SK-N-SH (cell line): ENCODE measurements at places on chromosomes 7 and 10.

DNA sequence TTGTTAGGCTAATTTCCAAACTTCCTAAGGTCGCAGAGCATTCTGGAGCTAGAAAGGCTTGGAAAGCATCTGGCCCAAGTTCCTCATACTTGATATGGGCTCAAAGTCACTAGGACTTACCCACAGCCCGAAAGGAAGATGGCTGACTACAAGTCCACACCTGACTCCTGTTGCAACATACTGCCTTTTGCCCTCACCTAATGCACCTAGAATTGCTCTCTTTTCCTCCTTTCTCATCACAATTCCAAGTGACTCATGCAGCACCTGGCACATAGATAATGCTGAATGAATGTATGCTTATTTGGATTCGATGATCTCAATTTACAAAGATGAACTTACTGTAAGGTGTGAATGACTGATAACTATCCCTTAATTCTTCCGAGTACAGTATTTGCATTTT lies 131.5 kb downstream of the SORBS1 start:
- H3K27me3 ChIP-seq, result no peaks in the 10 kb centered on the region
- DNase-seq, result no peak
- H3K4me3 ChIP-seq, result no peak overlapping the region
- H3K36me3 ChIP-seq, result no peaks in the 10 kb centered on the region
- no peaks in the 10 kb centered on the region for H3K4me1 ChIP-seq
- no peak overlapping the region for H3K27ac ChIP-seq

DNA sequence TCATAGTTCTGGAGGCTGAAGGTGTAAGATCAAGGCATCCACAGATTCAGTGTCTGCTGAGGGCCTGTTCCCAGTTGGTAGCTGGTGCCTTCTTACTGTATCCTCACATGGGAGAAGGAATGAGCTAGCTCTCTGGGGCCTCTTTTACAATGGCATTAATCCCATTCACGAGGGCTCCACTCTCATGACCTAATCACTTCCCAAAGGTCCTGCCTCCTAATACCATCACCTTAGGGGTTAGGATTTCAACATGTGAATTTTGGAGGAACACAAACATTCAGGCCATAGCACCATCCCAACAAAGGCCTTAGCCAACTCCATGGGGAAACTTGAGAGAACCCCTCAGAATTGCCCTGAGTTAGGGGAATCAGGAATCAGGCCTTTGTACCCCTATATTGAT lies 66.1 kb upstream of the CREB5 start:
- H3K4me3 ChIP-seq, result no peak overlapping the region
- no peak for DNase-seq

GRCh38 chr7:80139236-80139635 lies 4.6 kb downstream of the GNAI1 start:
- peak overlapping the region; percentile 7; the same call in 1 of the 2 replicates for H3K4me3 ChIP-seq
- DNase-seq, result no peak
- H3K27ac ChIP-seq, result peak overlapping the region; percentile 17; the same call in 1 of the 2 replicates
- no peaks in the 10 kb centered on the region for H3K27me3 ChIP-seq
- peaks cover 20% of the 10 kb centered on the region for H3K4me1 ChIP-seq
- H3K36me3 ChIP-seq, result no peaks in the 10 kb centered on the region

GRCh38 chr7:2084781-2085505 lies 147.8 kb downstream of the MAD1L1 start:
- H3K27ac ChIP-seq, result no peak overlapping the region
- H3K27me3 ChIP-seq, result no peaks in the 10 kb centered on the region
- peaks cover 6% of the 10 kb centered on the region; the same call in 1 of the 2 replicates for H3K36me3 ChIP-seq
- H3K4me3 ChIP-seq, result no peak overlapping the region

DNA sequence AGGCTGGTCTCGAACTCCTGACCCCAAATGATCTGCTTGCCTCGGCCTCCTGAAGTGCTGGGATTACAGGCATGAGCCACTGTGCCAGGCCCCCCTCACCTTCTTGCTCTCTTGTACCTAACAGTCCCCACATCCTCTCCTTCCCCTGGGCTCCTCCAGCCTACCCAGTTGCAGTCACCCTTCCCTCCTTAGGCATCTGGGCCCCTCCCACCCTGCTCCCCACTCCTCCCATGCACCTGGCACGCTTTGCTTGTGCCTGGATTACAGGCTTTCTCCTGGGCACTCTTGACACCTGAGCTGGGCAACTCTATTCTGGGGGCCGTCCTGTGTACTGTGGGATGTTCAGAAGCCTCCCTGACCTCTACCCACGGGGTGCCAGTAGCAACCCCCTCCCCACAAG lies 3.0 kb downstream of the CLDN15 start:
- no peak overlapping the region for H3K27ac ChIP-seq
- DNase-seq, result peak; percentile 41
- no peaks in the 10 kb centered on the region for H3K4me1 ChIP-seq
- peaks cover 36% of the 10 kb centered on the region; the same call in 1 of the 2 replicates for H3K36me3 ChIP-seq
- no peaks in the 10 kb centered on the region for H3K27me3 ChIP-seq

DNA sequence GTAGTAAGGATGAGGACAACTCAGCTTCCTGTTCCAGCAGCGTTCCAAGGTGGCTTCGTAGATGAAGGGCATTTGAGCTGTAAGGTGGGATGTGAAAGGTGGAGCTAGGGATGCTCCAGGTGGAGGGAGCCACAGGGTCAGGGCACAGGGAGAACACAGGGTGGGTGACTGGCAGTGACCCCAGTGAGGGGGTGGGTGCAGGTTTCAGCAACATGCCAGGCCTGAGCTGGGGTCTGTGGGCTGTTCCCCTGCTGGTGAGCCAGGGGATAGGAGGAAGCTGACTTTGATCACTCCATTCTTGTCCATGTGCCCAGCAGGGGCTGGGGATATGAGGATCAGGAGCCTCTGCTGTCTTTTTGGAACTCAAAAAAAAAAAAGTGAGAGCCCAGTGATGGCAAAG lies 33.2 kb downstream of the CDH23 start:
- H3K27ac ChIP-seq, result no peak overlapping the region
- no peak overlapping the region for H3K4me3 ChIP-seq
- H3K36me3 ChIP-seq, result no peaks in the 10 kb centered on the region

DNA sequence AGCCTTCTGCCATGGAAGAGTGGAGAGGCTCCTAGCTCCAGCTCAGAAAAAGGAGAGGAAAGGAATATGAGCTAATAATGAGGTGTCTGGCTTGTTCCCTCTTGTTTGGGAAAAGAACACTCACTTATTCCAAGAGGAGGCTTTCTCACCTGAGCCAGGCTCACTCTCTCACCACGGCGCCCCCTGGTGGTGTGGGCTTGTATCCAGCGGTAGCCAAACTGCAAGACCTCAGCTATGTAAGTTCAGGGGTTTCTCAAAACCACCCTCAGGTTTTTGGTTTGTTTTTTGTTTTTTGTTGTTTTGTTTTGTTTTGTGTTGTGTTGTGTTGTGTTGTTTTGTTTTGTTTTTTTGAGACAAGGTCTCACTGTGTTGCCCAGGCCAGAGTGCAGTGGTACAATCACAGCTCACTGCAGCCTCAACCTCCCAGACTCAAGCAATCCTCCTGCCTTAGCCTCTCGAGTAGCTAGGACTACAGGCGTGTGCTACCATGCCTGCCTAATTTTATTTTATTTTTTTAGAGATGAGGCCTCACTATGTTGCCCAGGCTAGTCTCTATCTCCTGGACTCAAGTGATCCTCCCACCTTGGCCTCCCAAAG lies 124.0 kb downstream of the TMEM130 start:
- no peaks in the 10 kb centered on the region for H3K36me3 ChIP-seq
- H3K27ac ChIP-seq, result no peak overlapping the region
- no peak overlapping the region for H3K4me3 ChIP-seq
- peak; percentile 79 for DNase-seq
- H3K4me1 ChIP-seq, result no peaks in the 10 kb centered on the region
- H3K27me3 ChIP-seq, result no peaks in the 10 kb centered on the region

- no peak overlapping the region for H3K4me3 ChIP-seq
- peaks cover 23% of the 10 kb centered on the region for H3K36me3 ChIP-seq
- no peaks in the 10 kb centered on the region for H3K27me3 ChIP-seq
- H3K27ac ChIP-seq, result peak overlapping the region; percentile 88
- DNase-seq, result peak; percentile 76
Observed at GRCh38 chr7:771234-772004, 44.3 kb upstream of the PRKAR1B start.

GRCh38 chr7:10439027-10439426 lies 534.6 kb upstream of the PHF14 start:
- no peak overlapping the region for H3K27ac ChIP-seq
- no peak for DNase-seq
- no peaks in the 10 kb centered on the region for H3K27me3 ChIP-seq
- no peak overlapping the region for H3K4me3 ChIP-seq

- no peak overlapping the region; the same call in 1 of the 2 replicates for H3K27ac ChIP-seq
- peak; percentile 69 for DNase-seq
- H3K27me3 ChIP-seq, result no peaks in the 10 kb centered on the region
- H3K36me3 ChIP-seq, result no peaks in the 10 kb centered on the region
Observed at GRCh38 chr10:110788620-110789385, 82.9 kb upstream of the PDCD4 start.

DNA sequence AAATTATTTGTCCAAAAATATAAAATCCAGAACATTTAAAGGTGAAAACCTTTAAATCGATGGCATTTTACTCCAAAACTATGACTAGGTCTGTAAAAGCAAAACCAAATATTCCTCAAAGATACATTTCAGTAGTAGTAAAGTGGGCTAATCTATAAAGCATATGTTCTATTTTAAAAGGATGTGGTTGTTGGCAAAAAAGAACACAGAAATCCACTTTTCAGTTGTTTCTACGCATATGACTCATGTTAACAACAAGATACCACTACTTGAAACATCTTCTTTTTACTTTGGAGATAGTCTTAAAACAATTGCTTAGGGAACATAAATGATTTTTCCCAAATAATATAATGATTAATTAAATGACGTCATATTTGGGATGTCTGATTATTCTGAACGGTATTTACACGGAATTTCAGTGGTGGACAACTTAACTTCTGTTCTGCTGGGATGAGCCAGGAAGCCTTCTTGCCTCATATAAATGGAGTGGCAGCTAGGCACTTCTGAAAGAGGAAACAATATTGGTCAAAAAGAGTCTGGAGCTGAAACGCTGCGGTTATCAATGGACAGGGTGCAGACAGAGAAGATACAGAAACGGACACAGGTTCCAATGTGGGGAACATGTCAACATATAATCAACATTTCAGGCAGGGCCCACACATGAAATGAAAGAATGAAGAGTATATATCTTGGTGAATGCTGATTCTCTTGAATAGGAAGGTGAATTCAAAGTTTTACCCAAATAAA lies 78.5 kb downstream of the ETV1 start:
- no peaks in the 10 kb centered on the region for H3K27me3 ChIP-seq
- H3K4me3 ChIP-seq, result no peak overlapping the region

GRCh38 chr7:27141137-27141922 lies 2.2 kb downstream of the HOXA5 start:
- H3K36me3 ChIP-seq, result no peaks in the 10 kb centered on the region
- peaks cover 11% of the 10 kb centered on the region; the same call in 1 of the 2 replicates for H3K4me1 ChIP-seq
- H3K27ac ChIP-seq, result no peak overlapping the region
- no peak overlapping the region for H3K4me3 ChIP-seq
